ENCODE measurements at places on chromosomes 5 and 9.

- no peak for DNase-seq
These were observed 41.1 kb downstream of the NFX1 start for GRCh38 chr9:33331377-33331891.

- DNase-seq: no peak
These were observed 88.3 kb downstream of the RAPGEF1 start for GRCh38 chr9:131651599-131651998.

DNA sequence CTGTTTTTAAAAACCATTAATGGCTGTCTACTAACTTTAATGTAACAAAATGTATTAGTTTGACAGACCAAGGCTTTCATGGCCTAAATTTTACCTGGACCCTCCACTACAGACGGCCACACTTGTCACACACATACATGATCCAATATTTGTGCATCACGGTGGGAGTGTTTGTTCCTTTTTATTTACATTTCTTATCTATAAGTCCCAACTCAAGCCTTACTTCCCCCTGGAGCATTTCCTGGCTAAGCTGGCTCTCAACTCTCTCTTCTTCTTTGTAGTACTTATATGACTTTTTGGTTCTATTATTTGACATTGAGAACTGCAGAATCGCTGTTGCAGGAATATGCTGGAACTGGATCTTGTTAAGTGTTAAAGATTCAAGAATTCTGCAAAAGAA is 534.4 kb downstream of the RAB3C start:
- no peak for DNase-seq

DNA sequence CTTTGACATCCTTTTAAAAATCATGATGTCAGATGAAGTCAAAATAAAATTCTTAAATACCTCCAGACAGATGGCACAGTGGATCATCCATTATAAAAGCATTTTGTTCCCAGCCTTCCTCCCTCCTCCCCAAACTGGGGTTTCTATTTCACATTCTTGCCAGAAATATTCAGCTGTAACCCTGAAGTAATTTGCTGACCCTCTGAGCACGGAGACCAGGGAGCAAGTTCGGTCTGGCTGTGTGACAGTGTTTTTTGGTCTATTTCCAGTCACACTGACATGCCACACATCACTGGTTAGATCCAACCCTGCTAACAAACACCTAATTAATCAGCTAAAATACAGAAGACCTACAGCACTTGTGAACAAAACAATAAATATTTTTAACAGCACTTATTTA is 126.2 kb upstream of the DMRT1 start:
- no peak for DNase-seq

DNA sequence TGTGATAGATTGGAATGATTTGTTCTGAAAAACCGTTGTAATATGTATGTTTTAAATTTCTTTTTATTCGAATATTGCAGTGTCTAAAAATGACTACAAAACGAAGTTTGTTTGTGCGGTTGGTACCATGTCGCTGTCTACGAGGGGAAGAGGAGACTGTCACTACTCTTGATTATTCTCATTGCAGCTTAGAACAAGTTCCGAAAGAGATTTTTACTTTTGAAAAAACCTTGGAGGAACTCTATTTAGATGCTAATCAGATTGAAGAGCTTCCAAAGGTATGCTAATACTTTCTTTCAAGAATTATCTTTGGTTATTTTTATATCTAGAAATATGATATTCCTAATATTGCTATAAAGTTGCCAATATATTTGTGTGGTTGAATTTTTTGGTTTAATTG is 66.3 kb downstream of the ERBIN start:
- DNase-seq: no peak

- peak; percentile 89 for DNase-seq
These were observed 92.1 kb downstream of the LMNB1 start for GRCh38 chr5:126869005-126869451.

- DNase-seq: no peak
These were observed 22.7 kb upstream of the SSBP2 start for GRCh38 chr5:81773574-81773973.

DNA sequence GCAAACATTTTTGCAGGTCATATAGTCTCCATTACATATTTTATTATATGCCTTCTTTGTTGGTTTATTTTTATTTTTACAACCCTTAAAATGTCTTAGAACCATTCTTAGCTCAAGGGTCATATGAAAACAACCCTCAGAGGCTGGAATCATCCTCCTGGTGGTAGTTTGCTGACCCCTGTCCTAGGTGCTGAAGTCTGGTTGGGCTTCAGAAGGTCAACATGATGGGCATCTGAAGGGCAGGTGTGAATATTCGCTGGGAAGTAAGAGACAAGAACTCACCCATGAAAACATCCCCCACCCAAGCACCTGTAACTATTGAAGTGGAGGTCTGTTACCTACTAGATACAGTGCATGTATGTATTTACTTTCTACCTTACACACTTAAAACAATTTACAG is 75.4 kb downstream of the OSMR start:
- DNase-seq: no peak

DNA sequence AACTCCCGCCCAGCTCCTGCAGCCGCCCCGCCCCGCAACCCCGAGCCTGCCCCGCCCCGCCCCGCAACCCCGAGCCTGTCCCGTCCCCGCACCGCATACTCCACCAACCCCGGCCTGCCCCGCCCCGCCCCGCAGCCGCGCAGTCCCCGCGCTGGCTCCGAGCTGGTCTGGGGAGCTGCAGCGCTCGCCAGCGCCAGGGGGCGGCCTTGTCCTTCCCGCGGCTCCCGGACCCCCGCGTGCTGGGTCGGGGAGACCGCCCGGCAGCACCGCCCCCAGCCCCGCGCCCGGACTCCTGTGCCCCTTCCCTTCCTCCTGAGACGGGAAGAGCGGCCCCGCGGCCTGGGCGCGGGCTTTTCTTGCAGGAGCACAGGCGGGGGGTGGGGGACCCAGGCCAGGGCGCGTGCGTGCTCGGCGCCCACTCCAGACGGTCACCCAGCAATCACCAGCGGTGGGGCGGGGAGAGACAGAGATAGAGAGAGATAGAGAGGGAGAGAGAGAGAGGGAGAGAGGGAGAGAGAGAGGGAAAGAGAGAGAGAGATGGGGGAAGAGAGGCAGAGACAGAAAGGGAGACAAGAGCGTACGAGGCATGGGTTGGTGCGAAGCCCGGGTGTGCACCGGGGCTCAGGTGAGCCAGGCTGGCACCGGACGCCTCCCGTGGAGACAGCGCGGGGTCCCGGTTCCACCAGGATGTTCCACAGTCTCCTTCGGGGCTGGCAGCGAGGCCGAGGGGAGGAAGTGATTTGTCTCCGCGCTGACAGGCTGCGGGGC is 14.7 kb upstream of the TMEM250 start:
- DNase-seq: peak; percentile 73

DNA sequence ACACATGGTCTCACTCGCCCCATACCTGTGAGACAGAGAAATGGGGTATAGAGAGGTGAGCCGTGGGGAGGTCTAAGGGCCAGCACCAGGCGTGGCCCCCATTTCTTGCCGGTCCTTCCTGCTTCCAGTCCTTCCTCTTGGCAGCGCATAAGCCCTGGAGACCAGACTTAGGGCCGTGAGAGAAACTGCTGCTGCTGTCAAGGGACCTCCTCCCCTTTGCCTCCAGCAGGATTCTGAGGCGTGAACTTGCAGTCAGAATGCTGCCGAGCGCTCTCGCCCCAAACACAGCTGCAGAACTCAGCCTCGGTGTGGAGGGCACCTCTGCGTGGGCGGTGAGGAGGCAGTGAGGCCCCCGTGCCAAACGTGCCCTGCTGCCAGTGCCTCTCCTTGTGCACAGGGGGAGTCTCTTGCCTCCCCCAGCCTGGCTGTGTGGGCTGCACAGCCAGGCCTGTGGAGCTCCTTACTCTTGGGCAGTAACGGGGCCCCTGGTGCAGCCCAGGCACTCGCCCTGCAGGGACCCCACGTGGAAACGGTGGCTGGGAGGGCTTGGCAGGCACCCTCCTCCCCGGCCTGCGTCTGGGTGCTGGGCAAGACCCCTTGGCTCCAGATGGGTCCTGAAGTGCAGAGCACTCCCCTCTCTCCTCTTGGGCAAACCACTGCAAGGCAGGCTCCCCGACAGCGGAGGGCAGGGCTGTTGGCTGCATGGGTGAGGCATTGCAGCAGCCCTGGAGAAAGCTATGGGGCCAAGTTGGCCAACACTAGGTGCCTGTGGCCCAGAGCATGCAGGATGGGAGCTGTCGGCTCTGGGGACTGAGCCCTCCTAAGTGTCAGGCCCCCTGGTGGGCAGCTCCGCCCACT is 85.4 kb downstream of the RXRA start:
- DNase-seq: peak; percentile 43

- no peak for DNase-seq
These were observed 13.9 kb downstream of the NINJ1 start for GRCh38 chr9:93119953-93120845.

DNA sequence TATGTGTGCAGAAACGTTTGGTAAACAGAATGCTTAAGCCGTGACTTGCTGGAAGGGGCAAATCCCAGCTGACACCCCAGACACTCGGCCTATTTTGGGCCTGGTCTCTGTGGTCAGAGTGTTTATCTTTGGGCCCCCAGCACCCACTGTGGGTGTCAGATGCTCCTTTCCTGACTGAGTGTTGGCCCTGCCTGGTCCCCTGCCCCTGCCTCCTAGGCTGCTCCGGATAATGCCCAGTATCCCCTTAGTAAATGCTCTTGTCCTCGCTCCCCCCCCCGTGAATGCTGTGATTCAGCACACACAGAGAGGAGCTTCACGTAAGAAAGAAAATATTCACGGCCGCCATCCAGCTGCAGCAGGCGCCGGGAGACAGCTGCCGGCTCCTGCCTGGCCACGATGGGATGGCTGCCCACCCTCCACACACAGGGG is 11.3 kb upstream of the ANGPTL2 start:
- DNase-seq: peak; percentile 42

DNA sequence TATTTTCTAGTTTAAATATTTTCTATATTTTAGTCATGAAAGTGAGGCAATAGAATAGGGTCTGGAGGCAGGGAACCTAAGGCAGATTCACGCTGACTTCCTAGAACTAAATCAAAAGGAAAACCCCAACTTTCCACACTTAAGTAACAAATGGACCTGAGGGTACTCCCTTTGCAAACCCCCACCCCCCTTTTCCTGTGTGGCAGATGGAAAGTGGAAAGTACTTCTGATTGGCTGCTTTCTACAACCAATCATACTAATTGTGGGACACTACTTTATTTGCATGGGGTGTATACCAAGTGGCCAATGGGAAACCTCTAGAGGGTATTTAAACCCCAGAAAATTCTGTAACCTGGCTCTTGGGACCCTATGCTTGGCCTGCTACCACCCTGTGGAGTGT is 4.8 kb upstream of the CENPH start:
- DNase-seq: no peak

DNA sequence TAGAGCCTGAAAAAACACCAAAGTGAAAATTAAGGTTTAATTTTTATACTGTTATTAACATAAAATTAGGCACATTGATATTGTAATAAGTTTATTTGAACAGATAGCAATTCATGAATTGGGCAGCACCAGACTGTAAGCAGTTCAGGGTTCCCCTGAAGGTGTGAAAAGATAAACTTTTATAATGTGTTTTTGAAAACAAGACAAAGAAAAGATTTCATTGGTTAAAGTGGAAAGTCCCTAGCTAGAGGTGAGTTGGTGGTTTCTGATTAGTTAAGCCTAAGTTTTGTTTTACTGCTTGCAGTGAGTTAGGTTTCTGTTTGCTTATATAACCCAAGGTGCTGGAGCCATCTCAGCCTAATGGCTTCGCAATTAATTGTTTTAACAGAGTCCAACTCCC is 96.5 kb upstream of the RPS23 start:
- no peak for DNase-seq

DNA sequence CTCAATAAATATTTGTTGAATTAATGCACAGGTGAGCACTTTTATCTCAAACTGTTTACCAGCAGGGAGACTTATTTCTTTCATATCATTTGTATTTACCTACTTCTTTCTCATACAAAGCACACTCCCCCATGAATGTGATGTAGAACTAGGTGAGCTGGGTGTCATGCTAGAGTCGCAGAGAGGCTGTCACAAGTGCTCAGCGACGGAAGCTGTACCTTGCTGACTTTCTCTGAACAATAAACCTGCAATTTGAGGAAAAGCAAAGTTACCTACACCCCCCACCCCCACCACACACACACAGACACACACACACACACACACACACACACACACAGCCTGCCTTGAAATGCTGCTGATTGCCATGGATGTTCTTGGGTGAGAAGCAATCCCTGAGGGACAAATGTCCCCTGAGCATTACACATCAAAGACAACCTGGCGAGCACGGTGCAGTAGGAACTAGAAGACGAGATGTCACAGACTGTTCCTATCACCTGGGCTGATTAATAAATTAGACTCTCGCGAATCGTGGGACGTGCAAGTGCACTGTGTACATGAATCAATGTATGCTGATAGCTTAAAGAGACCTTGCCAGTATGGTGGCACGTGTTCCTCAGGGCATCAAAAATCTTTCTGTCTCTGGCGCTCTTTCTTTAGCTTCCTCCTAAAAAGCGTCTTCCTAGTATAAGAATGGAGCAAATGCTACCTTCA is 66.1 kb downstream of the BRINP1 start:
- no peak for DNase-seq

DNA sequence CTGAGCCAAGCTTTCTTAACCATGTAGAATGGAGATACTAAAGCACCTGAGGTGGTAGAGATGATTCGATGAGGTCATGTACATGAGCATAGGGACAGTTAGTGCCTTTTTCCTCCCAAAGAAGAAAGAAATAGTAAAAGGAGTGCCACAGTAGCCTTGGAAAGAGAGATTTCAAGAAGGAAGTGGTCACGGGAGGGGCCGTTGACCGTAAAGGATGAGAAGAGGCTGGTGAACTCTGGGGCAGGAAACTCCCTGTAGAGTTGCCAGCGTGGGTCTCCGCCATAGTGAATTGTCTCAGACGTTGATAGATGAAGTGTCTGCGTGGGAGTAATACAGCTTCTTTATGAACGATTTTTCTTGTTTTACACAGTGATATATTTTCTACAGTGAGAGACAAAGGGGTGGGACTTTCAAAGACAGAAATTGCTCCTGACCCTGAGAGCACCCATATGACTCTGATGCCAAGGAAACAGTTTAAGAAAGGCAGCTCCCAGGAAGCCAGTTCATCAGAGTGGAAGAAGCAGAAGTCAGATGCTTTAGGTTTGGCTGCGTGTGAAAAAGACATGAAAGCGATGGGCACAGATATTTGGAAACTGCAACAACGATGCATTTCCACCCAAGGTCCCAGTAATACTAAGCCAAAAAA is 41.3 kb downstream of the UGCG start:
- DNase-seq: no peak

DNA sequence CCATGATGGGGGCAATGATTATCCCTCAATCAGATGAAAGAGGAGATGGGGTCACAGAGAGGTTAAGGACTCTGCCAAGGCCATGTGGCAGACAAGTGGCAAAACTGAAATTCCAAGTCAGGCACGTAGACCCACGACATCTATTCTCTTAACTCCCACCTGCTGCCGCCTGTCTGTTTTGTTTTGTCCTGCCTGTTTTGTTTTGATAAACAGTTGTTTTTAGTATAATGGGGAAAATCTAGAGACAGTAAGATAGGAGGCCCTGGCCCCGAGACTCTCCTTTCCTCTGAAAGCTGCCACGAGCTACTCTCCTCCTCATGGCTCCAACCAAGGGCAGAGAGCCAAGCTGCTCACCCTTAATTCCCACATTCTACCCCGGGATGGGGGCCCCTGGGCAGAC is 4.9 kb downstream of the FSTL4 start:
- no peak for DNase-seq
